ENCODE measurements at places on chromosomes 11 and 22.

GRCh38 chr11:16784666-16785065, 46.2 kb downstream of the C11orf58 start:
- DNase-seq = no peak

GRCh38 chr11:16610738-16611388, 127.6 kb upstream of the C11orf58 start:
- DNase-seq = no peak

GRCh38 chr11:353179-353873, 16.0 kb upstream of the B4GALNT4 start:
- DNase-seq = no peak

GRCh38 chr11:61630089-61630488, 49.2 kb upstream of the SYT7 start:
- no peak for DNase-seq

DNA sequence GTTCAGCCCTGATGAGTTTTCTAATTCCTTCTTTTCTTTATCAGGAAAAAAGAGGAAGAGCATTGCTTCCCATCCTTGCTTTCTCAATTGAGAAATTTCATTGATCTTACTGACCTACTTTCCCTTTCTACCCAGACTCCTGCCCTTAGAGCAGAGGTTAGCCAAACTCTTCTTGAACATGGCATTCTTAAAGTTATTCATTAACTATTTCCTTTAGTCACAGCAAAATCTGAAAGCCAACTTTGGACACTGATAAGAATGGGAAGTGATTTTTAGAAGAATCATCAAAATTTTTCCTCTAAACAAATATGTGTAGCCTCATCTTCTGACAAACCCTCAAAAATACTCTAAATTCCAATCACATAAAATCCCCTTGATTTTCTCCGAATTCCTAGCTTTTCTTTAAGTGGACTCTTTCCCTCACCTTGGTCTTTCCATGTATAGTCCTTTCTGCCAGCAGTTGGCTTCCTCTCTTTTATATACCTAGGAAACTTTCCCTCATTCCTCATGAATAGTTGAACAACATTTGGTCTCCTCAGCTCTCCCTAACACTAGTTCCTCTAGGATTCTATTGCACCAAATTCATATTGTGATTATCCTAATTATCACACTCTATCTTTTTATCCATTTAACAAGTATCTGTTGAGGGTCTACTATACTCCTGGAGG, 566.7 kb upstream of the CCDC90B start:
- no peak for DNase-seq

GRCh38 chr22:44340271-44341239, 27.8 kb upstream of the SHISAL1 start:
- DNase-seq = peak; percentile 93

DNA sequence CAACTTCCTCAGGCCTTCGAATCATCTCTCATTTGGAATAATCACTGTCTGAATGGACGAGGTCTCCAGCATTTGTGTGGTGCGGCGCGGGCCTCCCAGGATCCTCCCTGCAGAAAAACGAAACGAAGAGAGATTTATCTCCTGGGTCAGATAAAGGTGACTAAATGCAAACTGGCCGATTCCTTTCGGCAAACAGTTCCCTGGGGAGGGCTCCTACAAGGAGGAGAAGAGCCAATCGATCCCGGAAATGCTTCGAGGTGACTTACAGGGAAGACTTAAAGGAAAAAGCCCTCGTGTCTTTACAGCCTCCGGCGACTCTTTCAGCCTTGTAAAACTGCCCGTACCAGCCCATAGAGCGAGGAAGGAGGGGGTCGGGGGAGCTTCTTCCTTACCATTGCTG, 126.5 kb downstream of the MIAT start:
- no peak for DNase-seq

- no peak for DNase-seq
These were observed 1.7 kb upstream of the TYMP start for GRCh38 chr22:50531546-50531961.

- no peak for DNase-seq
These were observed 19.9 kb upstream of the CTSC start for GRCh38 chr11:88357323-88358039.

DNA sequence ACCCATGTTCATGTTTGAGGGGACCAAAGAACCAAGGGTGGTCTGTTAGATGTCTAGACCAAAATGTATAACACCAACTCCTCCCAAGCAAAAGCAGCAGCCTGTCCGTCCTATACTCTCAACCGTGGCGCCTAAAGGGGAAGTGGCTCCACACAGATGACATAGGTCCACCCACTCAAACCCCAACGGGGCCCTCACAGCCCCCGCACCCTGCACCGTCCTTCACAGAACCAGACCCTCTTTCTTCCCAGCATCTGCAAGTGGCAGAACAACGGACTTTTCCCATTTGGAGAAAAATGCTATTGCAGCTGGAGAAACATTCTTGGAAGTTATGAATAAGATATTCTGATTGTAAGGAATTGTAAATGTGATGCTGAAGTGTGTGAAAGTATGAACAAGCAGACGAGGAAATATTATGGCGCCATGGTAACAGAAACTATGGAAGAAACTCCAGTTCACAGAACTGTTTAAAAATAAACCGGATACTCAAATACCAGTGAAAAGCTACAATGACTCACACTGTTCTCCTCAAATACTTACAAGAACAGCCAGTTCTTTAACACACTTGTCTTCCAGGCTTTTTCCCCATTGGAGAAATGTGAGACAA, 76.5 kb upstream of the ARFGAP3 start:
- no peak for DNase-seq

DNA sequence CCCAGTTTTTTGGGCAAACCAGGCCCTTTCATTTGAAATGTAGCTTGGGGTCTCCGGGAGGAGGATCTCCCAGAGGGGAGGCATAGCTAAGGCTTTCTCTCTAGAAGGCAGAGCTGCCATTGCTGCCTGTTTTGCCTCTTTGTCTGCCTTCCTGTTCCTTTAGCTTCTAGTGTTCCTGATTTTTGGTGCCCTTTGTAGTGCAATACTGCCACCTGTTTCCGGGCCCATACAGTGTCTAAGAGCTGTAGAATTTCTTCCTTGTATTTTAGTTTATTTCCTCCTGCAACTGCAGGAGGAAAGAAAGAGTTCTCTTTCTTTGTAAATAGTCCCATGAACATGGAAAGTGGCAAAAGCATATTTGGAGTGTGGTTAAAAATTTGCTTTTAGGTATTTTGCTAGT, 19.3 kb upstream of the GLYATL1 start:
- no peak for DNase-seq

DNA sequence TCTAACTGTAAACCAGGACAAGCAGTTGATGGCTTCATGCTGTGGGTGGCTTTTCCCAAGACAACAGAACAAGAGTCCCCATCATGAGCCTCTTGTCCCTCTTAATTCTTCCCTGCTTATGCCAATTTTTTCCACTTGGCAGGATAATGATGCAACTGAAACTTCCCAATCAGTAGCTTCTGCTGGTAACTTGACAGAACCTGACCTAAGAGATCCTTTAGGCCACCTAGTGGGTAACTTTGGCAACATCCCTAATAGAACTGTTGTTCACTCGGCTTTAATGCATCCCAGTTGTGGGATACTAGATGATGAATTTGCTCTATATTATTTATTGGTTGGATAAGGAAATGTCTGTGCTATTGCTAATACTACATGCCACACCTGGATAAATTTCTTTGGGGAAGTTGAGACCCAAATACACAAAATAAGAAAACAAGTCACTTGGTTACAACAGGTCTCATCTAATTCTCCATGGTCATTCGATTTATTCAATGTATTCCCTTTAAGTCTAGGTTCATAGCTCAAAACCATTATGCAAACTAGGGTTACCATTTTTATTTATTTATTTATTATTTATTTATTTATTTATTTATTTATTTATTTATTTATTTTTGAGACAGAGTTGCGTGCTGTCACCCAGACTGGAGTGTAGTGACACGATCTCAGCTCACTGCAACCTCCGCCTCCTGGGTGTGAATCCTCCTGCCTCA, 41.4 kb upstream of the NFAM1 start:
- DNase-seq = peak; percentile 79

DNA sequence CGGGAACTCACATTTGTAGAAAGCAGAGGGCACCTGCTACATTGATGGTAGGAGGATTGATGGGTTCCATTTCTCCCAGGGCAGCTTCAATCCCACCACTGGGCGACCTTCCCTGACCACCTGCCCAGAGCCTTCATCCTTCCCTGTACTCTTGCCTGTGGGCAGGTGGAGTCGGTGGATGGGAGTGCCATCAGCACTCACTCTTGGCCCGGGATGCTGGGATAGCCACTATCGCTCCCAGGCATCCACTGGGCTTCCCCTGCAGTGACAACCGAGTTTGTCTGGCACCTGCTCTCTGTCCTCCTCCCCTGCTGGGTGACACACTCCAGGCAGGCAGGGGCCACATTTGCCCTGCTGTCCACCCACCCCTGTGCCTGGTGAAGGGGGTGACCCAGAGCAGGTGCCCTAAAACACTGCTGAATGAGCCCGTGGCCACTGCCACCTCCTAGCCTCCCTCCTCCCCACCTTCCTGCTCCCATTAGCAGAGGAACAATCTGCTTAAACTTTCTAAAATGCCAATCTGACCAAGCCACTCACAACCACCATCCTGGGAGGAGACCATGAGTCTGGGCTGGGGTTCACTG, 604.7 kb downstream of the TBC1D22A start:
- no peak for DNase-seq

All from NCI-H1694 (cell line).